ENCODE measurements at places on chromosomes 5 and 9.

DNA sequence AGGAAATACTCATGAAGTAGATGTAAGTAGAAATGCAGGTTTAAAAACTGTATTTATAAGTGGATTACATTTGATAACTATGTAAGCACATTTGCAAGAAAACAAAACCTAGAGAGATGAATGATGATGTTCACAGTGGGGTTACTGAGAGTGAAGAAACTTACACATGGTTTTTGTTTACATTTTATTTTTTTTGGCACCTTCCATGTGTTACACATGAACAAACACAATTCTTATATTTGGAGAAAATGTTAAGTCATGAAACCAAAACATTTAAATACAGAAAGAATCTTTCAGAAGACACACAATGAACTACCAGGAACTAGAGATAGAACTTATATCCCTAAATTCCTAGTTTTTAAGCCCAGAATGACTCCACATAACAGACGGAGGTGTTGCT, 51.5 kb upstream of the SPATA31E1 start:
- DNase-seq, result peak; percentile 59

GRCh38 chr9:106689089-106689488, 173.9 kb upstream of the ZNF462 start:
- no peak for DNase-seq

DNA sequence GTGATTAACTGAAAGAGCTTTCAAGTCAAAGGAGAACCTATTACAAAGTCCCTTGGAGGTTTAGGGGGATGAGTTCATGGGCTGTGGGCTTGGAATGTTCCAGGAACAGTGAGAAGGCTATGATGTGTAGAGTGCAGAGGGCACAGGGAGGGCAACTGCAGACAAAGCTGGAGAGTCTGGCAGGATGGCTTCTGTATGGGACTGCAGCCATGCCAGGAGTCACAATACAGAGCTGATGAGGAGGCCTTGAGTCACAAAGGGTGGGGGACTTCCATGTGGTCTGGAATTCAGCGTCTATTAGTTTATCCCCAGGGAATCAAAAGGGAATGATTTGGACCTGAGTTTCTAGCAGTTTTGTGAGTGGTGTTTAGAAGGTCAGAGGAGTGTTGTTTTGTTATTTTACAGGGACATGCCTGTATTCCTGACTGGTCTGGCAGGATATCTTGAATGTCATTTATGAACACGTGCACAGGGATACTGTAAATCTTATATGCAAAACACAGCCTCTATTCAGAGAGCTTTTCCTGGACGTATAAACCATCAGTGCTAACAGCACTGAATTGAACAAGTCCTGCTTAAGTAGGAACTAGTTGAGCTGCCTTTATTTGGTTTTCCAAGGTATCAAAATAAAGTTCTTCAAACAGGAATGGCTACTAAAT, 14.3 kb upstream of the TEK start:
- DNase-seq, result peak; percentile 16

DNA sequence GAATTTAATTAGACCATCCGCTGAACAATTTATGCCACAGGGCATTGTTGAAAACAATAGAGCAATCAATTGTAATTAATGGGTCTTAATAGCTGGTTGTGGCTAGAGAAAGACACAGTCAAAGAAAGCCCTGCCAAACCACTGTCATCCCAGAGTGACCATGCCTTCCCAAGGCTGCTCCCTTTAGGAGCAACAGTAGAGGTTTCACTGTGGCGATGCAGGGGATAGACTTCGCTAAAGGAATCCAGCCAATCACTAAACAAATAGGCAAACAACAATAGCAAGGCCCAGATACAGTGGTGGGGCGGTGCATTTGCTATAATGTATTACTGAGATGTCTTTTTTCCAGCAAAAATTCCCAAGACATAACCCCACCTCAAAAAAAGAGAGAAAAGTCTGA, 87.8 kb upstream of the SLC27A6 start:
- DNase-seq, result no peak

GRCh38 chr5:79416499-79416898, 97.4 kb downstream of the HOMER1 start:
- peak; percentile 47 for DNase-seq

DNA sequence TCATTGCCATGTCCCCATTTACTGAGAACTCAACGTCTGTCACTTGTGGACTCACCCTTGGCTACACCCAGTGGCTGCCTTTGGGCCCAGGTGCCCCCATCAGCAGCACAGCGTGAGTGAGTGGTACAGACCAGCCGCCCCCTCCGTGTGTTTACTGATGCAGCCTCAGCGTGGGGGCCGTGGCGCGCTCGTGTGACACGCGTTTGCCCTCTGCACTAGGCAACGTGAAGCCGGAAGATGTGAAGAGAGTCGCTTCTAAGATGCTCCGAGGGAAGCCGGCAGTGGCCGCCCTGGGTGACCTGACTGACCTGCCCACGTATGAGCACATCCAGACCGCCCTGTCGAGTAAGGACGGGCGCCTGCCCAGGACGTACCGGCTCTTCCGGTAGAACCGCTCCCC, 12.4 kb downstream of the PMPCA start:
- no peak for DNase-seq

GRCh38 chr9:73807952-73808351, 656.3 kb downstream of the ANXA1 start:
- no peak for DNase-seq

DNA sequence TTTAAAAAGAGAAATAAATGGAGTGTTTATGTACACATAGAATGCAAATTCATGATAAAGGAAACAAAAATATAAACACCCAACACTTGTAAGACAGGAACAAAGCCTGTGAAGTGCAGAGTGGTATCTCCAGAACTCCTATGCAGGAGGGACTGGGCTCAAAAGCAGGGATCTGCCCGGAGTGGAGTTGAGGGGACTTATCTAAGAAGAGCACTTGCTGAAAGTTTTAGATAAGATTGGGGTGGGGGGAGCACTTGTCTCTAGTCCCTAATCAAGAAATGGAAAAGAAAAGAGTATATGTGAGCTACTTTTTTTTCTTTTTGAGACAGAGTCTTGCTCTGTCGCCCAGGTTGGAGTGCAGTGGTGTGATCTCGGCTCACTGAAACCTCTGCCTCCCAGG, 840.4 kb downstream of the MAT2B start:
- no peak for DNase-seq

GRCh38 chr9:22169243-22169642, 160.1 kb upstream of the CDKN2B start:
- DNase-seq, result peak; percentile 92

- DNase-seq, result no peak
Measured at GRCh38 chr5:160844177-160844576, 7.8 kb downstream of the ATP10B start.

- DNase-seq, result no peak
Measured at GRCh38 chr9:15373881-15374280, 48.8 kb upstream of the SNAPC3 start.

GRCh38 chr5:112706446-112707016, 31.2 kb upstream of the APC start:
- DNase-seq, result no peak

DNA sequence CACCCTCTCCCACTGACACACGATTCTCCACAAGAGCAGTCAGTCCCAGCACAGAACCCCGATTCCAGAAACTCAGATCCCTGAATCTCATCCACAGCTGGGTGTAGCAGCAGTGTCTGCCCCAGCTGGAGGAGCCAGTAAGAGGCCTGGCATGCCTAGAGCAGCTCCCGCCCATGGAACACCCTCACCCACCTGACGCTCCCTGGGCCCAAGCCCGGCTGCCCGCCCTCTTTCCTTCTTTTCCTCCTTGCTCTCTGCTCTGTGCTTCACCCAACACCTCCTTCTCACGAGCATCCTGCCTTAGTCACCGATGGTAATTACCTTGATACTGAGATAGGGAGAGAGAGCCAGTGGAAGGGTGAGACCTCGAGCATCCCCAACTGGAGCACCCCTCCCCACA, 8.7 kb downstream of the PCDH1 start:
- no peak for DNase-seq

DNA sequence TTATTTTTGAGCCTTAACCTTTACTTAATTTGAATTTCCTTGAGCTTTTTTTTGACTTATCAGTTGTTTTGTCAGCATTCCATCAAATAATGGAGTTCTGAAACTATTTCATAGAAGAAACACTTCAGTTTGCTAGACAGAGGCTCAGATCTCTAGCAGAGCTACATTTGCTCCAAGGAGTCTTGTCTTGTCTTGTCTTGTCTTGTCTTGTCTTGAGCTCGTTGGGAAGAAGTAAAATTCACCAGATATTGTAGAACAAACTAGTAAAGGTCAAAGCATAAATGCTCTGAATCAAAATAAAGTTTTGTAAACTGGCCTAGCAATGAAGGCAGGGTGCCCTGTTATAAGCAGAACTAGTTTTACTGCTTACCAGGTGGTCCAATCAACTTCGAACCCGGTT, 33.5 kb downstream of the RAB24 start:
- DNase-seq, result no peak

DNA sequence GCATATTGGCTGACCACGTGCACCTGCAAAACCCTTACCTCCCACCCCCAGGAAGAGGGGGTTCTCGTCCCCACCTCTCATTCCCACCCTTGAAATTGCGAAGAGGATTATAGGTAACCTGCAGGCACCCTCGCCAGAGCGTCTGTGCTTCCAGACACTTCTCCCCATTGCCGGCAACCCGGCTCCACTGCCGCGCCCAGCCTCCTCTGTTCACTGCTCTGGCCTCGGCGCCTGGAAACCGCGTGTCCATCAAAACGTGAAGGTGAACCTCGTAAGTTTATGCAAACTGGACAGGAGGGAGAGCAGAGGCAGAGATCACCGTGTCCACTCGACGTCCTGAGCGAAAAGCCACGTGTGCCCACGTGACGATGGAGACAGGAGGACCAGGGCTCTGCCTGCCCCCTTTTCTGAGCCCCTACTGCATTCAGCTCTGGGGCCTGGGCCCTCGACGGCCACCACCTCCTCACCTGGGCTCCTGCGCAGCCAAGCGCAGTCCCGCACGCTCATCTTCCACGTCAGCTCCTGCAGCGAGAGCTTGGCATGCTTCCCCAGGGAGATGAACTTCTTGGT, 1.9 kb downstream of the TERT start:
- DNase-seq, result no peak

DNA sequence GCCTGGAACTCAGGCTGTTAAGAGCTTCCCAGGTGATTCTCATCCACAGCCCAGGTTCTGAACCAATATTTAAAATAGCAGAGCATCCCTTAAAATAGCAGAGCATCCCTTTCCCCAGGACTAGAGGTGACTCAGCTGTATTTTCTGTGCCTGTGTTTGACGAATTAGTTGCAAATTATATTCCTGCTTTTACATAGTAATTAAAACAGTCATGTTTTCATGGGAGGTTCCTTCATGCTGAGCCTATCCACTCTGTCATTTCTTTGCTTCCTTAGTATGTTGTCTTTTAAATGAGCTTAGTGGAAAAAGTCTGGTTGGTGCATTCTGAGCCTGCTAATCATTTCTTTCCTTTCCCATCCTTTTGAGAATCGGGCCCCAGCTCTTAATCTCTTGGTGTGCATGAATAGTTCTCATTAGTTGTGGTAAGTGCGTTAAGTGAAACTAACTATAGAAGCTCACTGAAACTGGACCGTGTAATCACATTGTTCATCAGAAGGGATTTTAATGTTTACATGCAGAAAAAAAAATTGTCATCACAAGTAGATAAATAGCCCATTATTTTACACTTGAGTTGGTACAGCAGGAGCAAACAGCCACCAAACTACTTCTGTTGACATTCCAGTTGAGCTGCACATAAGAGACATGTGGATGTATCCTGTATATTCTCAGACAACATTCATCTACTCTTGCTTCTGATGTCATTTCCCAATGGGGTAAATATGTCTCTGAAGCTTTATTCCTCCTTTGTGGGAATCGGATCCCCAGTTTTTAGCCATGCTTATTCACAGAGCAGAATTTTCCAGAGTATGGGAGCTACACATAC, 596.9 kb upstream of the WWC1 start:
- DNase-seq, result no peak

GRCh38 chr5:148152781-148153180, 15.6 kb upstream of the SPINK14 start:
- no peak for DNase-seq

GRCh38 chr5:53667621-53668020, 107.2 kb downstream of the NDUFS4 start:
- peak; percentile 2 for DNase-seq

DNA sequence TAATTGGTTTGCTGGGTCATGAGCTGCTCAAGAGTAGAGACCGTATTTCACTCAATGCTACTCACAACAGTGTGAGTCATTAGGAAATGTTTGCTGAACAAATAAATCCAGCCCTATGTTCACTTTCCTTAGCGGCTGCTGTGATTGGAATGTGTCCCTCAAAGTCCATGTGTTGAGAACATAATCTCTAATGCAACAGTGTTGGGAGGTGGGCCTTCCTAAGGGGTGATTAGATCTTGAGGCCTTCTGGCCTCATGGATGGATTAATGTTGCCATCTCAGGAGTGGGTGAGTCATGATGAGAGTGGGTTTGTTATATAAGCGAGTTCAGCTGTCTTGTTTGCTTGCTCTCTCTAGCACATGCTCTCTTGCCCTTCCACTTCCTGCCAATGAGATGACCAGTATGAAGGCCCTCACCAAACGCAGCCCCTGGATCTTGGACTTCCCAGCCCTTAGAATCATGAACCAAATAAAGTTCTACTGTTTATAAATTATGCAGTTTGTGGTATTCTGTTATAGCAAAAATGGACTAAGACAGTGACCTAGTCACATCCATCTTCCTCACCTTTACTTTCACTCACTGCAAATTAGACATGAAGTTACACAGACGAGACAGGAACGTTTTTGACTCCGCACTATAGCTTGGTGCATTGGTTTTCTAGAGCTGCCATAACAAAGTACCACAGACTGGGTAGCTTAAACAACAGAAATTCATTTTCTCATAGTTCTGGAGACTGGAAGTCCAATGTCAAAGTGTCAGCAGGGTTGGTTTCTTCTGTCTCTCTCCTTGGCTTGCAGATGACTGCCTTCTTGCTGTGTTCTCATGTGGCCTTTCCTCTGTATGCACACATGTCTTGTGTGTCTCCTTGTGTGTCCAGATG, 50.9 kb upstream of the FAM169A start:
- no peak for DNase-seq

- DNase-seq, result peak; percentile 51
Measured at GRCh38 chr5:172559004-172559932, 81.8 kb upstream of the NEURL1B start.

DNA sequence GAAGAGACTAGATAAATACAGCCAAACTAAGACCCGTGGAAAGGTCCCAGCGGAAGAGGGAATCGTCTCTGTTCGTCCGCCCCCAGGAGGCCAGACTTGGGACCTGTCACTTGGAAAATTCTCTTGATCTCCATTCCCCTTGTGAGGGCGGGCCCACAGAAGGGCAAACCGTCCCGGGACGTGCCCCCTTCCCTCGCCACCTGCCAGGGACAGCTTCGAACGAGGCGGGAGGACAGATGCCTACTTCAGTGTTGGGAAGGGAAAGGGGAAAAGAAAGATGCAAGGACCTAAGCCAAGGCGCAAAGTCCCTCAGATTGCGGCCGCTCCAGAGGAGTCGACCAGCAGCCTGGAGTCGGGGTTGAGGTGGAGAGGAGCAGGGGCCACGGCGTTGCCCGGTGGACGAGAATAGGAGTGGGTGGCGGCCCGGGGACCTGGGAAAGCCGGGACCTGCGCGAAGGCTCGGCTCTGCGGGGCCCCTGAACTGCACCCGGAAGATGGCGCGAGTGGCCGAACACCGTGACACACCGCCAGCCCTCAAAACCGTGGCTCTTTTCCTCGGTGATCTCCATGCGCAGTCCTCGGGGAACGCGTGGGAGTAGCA, 4.4 kb upstream of the EBF1 start:
- DNase-seq, result peak; percentile 19

- DNase-seq, result peak; percentile 73
Measured at GRCh38 chr5:74630453-74631066, 10.0 kb downstream of the ENC1 start.

All from fibroblast of gingiva (primary cell).